ENCODE measurements at places on chromosomes 1 and 21.

GRCh38 chr1:226714148-226714547 lies 24.9 kb downstream of the ITPKB start:
- DNase-seq = no peak

DNA sequence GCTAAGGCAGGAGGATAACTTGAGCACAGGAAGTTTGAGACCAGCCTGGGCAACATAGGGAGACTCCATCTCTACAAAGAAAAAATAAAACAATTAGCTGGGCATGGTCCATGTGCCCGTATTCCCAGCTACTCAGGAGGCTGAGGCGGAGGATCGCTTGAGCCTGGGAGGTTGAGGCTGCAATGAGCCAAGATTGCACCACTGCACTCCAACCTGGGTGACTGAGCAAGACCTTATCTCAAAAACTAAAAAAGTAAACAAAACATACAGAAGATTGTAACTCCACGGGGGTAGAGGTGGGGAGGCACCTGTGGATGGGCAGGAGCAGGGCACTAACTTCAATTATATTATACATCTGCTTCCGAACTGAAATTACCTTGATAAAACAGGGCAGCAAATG lies 4.6 kb downstream of the S100B start:
- DNase-seq = no peak

DNA sequence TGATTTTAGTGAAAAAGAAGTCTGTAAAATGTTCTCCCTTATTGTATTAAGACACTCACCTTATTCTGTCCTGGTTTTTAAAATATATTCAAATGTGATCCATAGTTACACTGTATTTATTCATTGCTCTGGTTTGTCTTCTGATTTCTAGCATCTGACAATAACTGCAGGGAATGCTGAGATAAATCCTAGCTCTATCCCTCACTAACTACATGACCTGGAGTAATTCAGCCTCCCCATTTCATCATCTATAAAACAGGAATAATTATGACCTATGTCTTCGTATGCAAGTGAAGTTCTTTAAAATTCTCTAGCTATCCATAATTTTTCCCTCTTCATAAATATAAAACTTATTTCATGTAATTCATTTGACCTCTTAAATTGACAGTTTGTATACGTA lies 104.0 kb upstream of the ESRRG start:
- no peak for DNase-seq

DNA sequence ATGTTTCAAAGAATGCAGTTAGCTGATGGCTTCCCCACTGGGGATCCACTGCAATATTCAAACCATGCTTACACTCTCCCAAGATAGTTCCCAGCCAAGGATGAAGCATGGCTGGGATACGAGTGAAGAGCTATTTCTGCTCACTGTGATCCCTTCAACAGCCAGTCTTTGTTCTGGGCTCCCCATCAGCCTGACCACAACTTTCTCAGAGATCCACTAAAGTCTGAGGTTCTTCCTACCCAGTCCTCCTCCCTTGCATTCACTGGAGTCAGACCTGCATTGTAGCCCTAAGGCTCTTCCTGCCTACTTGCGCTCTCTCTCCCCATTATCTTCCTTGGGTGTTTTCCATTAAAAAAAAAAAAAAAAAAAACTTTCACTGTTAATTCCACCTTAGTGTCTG lies 101.4 kb downstream of the TTLL7 start:
- no peak for DNase-seq

GRCh38 chr1:197092491-197093023 lies 25.5 kb upstream of the F13B start:
- no peak for DNase-seq

DNA sequence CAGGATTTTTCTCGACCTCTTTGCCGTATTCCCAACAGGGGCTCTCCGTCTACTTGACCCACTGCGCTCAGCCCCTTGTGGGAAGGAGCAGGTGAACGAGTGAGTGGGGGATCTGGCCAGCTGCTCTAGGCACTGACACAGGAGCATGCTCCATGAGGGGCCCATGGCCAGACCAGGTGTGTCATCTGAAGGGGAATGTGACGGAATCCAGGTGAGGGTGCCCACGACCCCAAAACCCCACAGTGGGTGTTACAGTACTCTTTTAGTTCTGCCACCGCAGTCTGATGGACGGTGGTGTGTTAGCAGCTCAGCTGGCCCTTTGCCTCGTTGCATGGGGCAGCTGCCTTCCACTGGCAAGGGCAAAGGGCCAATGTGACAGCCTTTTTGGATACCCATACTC lies 601.4 kb upstream of the NCAM2 start:
- peak; percentile 39 for DNase-seq

DNA sequence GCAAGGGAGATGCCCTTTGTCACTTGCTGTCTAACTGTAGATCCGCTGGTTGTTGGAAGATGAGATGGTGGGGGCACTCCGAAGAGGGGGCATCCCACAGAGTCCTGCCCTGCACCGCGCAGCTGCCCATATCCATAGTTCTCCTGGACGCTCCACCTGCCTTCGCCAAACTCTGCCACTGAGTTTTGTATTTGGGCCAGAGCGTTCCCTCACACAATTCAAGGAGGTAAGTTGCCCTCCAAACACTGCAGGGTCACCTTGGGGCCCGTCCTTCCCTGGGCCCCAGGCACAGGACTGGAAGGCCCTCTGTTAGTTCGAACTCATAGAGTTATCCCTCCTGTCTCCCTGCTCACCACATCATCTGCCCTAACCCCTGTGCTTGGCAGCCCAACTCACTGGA lies 22.1 kb downstream of the HYI start:
- DNase-seq = no peak

- DNase-seq = no peak
Measured at GRCh38 chr1:45765999-45766792, 15.7 kb upstream of the IPP start.

DNA sequence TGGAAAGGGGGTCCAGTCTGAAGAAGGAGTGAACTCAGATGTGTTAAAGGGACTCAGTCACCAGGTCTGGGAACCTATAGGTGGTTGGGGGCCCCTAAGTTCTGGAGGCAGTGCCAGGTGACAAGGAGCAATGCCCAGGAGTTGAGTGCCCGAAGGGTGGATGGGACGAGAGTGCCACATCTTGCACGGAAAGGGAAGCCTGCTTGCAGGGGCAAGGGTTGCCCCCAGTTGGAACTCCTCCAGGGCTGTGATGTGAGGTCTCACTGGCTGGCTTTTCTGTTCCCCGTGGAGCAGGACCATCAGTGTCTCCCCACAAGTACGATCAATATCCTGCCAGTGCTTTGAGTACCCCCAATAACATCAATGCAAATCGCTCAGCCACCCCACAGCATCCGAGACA lies 107.3 kb downstream of the TOMM20 start:
- no peak for DNase-seq

Data from left lung (tissue), 14 donors.